ENCODE measurements at places on chromosomes 3 and 15. TPM values are rescaled to one million over a fixed set of nuclear protein-coding genes. Genes with fewer than 3 reads are reported as not detected.

Gene IL1RAP
- total RNA-seq: 28.5 TPM

Gene STRIT1
- not detected for total RNA-seq

Gene TMEM212
- total RNA-seq: not detected

Gene TJP1
- 47.1 TPM for total RNA-seq

Gene PAK6
- 1.5 TPM for total RNA-seq

Gene GOLGA8G
- total RNA-seq: not detected

Gene ETV5
- total RNA-seq: 24.4 TPM

Gene FNDC3B
- total RNA-seq: 119 TPM

Gene CIB2
- total RNA-seq: 3.0 TPM

Gene RTP1
- total RNA-seq: not detected

Gene C3orf70
- 5.4 TPM for total RNA-seq

Gene NPHP3
- total RNA-seq: 66.7 TPM

Gene CRYGS
- 5.3 TPM for total RNA-seq

Gene GABRB3
- total RNA-seq: 2.3 TPM
